HFF-Myc (cell line): ENCODE measurements at places on chromosomes 7 and 10.

- no peak for DNase-seq
Observed at GRCh38 chr7:135942614-135943013, 34.5 kb downstream of the MTPN start.

- no peak for DNase-seq
Observed at GRCh38 chr7:94059746-94060145, 55.6 kb upstream of the BET1 start.

GRCh38 chr10:3902054-3902808 lies 117.2 kb upstream of the KLF6 start:
- no peak for DNase-seq

DNA sequence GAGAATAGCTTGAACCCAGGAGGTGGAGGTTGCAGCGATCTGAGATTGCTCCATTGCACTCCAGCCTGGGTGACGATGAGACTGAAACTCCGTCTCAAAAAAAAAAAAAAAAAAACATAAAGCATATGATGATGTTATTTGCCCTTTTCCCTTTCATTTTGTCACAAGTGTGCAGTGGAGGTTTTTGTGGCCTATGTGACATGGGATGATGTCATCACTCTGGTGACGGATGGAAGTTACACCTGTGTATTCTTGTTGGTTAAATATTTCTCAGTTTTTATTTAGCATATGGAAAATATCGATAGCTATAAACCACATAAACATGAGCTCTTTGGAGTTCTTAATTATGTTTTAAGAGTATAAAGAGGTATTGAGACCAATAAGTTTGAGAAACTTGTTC lies 71.8 kb upstream of the EMX2 start:
- no peak for DNase-seq

GRCh38 chr10:79608505-79609375 lies 2.0 kb upstream of the SFTPA1 start:
- no peak for DNase-seq

DNA sequence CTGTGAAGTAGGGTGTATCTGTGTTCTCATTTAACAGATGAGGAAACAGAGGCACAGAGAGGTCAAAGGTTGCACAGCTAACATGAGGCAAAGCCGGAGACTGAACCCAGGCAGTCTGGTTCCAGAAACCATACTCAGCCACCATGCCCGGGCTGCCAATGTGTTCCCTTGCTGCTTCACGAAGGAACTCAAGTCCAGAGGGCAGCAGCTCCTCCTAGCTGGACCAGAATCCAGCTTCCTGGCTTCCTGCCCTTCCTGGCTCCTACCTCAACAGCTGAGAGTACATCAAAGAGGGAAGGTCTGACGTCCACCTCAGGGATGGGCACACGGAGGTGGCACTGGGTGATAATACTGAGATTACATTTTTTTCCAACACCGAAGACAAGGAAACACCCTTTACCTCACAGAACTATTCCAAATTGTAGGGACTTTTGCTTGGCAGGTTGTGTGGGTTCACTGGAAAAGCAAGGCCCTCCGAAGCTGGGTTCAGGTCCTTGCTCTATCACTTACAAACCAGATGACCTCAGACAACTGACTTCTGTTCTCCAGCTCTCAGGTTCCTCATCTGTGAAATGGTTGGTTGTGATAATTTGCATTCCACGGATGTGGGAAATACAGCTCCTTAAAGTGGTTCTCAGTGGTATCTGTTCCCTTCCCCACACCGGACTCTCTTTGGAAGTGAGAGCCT lies 154.1 kb upstream of the ZMIZ1 start:
- no peak for DNase-seq

DNA sequence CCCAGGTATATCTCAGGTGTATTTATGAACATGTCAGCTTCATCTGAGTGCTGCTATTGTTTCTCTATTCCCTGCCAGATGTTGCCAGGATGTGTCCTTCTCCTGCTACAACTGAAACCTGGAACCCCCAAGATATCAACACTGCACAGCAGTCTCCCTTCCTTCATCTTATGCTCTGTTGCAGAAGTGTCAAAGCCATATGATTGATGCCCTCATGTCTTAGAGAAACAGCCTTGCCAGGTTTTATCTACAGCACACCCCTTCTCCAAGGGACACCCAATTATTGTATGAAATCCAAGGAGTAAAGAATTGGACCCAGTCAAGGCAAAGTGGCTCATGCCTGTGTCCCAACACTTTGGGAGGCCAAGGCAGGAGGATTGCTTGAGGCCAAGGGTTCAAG lies 60.5 kb upstream of the GHITM start:
- no peak for DNase-seq

DNA sequence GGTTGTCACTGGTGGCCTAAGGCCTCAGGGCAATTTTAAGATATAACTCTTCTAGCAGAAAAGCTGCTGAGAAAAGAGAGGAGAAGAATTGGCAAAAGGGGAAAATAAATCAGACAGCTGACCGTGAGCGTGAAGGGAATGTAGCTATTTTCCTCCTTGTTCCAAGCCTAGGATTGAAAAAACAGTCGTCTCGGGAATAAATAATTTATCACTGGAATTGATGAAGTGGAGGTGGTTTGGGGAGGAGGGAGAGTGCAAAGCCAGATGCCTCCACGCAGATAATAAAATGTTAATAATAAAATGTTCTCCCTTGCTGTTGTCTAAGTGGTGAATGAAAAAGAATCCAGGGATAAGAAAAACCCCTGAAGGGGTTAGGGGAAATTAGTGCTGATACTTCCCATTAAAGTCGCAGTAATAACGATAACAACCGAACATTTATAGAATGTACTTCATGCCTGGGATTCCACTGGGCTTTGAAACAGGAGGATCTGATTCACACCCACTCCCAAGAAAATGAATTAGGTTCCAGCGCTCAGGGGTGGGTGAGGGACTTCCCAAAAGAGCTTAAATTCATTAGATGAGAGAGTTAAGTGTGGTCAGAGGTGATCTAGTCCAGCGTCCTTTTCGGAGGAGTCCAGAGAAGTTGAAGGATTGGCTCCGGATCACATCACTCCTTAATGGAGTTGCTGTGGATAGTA lies 27.3 kb downstream of the BAMBI start:
- no peak for DNase-seq

GRCh38 chr10:14547816-14548215 lies 217.1 kb upstream of the FRMD4A start:
- no peak for DNase-seq

GRCh38 chr10:80964955-80965614 lies 427.4 kb downstream of the SH2D4B start:
- no peak for DNase-seq

DNA sequence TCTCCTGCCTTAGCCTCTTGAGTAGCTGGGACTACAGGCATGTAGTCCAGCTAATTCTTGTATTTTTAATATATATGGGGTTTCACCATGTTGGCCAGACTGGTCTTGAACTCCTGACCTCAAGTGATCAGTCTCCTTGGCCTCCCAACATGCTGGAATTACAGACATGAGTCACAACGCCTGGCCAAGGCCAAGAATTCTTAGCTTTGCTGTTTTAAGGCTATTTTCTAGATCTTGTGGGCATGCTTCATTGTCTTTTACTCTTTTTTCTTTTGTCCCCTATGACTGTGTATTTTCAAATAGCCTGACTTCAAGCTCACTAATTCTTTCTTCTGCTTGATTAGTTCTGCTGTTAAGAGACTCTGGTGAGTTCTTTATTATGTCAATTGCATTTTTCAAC lies 56.4 kb upstream of the TAS2R16 start:
- DNase-seq = no peak

DNA sequence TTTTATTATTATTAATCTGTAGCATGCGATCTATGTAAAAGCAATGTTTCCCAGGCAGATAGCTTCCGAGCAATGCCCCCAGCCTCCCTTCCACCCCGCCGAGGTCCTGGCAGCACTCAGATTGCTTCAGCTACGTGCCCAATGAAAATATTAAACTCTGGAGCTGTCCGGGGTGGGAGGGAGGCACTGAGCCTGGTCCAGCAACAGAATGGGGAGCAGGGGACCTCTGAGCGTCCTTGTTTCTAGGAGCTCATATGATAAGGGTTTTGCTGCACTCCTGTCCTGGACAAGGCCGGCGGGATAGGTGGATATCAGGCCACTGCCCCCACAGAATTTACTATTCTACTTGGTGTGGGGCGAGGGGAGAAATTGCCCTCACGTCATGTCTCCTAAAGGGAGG lies 44.5 kb upstream of the CDK1 start:
- no peak for DNase-seq
